ENCODE measurements at places on chromosomes 2 and 18.

- no peak for DNase-seq
These were observed 30.0 kb downstream of the CPS1 start for GRCh38 chr2:210586381-210586780.

- no peak for DNase-seq
These were observed 65.4 kb downstream of the CCDC85A start for GRCh38 chr2:56248965-56249742.

- DNase-seq = no peak
These were observed 160.7 kb downstream of the DTNB start for GRCh38 chr2:25512707-25513106.

DNA sequence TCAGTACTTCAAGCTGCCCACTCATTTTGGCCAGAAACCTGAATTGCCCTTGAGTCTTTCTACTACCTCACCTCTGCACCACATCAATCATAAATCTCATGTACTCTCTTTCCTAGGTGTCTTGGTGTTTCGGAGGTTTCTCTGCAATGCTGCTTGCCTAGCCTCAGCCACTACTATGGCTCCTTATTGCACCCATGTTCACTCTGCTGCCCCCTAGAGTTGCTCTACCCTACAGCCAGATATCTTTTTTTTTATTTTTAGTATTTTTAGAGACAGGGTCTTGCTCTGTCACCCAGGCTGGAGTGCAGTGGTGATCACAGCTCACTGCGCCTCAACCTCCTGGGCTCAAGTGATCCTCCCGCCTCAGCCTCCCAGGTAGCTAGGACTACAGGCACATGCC is 413.0 kb downstream of the PTPRM start:
- DNase-seq = no peak

DNA sequence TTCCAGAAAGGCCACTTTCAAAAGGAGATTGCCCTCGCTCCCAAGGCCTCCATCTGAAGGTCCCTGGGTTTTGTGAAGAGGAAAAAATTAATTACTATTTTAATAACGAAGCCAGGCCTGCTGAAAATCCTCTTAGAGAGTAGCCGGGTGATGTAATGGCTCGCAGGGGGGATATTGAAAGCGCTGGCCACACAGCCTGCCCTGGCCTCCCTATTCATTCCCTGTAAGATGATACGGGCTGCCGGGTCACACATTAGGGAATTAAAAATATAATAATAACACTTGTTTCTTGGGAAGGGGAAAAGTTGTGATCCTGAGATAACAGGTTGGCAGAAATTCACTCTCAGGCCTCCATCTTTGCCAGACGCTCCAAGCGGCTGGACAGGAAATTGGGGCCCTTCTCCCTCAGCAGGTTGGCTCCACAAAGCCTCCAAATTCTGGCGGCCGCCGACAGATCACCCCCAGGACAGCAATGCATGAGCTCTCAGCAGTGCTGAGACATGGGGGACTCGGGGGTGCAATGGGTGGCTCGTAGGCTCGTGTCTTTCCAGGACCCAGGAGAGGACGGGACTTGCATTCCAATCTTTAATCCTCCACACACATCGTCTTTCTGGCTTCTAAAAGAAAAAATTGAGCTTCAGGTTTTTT is 299.9 kb upstream of the SALL3 start:
- no peak for DNase-seq

DNA sequence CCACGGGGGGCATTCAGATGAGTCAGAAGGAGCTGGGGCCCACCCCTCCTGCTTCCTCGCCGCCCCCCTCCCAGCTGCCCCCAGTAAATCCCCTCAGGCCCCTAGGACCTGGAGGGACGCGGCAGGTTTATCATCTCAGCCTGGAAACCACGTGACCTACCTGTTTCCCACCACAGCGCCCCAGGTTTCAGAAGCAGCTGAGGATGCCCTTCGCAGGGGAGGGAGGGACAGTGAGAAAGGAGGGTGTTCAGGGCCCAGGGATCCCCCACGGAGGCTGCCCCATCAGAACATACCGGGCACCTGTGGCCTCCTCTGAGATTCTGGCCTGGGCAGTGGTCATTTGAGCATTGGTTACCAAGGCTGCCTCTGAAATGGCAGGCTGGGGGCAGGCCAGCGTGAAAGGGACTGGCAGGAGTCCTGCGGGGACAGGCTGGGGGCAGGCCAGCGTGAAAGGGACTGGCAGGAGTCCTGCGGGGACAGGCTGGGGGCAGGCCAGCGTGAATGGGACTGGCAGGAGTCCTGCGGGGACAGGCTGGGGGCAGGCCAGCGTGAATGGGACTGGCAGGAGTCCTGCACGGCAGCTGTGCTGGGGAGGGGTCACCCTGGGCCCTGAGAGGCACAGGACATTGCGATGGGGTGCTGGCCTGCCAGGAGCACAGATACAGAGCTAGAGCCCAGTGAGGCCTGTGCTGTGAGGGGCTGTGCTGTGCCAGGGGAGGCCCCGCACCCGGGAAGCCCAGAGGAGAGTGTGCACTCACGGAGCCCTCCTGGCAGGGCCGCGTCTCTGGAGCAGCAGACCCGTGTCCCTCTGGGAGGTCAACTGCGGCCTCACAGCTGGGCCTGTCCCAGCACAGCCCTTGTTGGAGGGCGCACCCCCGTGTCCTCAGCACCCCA is 1.6 kb downstream of the NEU4 start:
- DNase-seq = no peak

- DNase-seq = no peak
These were observed 5.2 kb upstream of the RSAD2 start for GRCh38 chr2:6872394-6872793.

DNA sequence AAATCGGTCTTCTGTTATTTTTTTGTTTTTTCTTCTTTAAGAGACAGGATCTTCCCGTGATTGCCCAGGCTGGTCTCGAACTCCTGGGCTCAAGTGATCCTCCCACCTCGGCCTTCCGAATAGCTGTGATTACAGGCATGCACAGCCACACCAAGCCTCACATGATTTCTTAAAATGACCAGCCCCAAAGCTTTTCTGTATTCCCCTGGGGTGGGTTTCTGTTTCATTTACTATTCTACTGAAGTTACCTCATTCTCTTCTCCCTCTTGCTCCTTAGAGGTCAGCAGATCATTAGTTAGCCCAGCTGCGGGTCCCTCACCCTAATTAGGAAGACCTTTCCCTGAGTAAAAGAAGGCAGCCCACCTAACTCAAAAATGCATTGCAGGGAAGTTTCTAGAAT is 27.6 kb downstream of the SLC1A4 start:
- no peak for DNase-seq

- no peak for DNase-seq
These were observed 369.6 kb downstream of the FBXO15 start for GRCh38 chr18:73778032-73778359.

- no peak for DNase-seq
These were observed 231.0 kb downstream of the INSIG2 start for GRCh38 chr2:118319271-118319684.

DNA sequence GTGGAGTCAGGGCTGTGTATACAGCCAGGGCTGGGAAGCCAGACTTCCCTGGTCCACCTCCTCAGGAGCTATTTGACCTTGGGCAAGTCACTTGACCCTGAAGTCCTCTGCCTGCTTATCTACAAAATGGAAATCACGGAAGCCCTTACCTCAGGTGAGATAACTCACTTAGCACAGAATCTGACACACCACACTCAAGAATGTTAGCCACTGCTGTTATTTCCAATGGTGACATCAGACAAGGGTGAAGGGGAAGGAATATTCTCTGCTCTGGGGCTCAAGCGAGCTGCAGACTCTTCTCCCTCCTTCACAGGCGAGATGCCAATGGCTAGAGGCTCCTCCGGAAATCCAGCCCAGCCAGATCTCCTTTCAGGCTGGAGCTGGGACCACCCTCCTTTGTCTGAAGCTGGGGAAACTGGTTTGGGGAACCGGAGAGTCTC is 189.6 kb downstream of the HAUS1 start:
- DNase-seq = no peak
